ENCODE measurements at places on chromosomes 4 and X.

DNA sequence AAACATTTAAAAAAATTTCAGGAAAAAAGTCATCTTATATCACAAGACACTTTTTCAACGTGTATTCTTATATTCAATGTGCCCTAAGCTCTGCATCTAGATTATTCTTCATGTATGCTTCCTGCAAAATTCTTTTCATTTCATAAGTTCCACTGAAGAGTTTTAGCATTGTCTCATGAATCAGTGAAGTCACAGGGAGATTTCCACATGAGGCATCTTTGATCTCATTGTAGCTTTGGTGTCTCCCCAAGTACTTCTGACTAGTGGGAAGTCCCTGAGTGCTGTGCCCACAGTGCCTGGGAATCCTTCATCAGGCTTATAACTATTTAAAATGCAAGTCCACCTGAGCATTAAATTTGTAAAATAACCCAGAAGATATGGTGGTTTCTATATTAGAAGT lies 123.8 kb downstream of the MAD2L1 start:
- no peak for DNase-seq

- no peak for DNase-seq
Measured at GRCh38 chr4:65789805-65790204, 119.5 kb upstream of the EPHA5 start.

DNA sequence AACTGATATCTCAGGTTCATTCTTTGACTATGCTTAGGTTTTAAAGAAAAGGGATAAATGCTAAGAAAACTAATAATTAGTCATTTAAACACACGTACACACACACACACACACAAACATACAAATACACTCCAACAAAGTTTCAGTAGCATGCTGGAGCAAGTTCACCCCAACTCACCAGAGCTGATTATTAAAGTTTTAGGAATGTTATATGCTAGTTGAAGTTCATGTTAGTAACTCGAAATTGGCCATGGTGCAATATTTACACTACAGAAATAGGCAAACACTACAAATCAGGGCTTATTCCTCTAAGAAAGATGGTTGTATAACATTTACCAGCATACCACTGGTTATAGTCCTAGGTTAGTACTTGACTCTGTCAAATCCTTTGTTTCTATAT lies 384.0 kb upstream of the DIPK2B start:
- no peak for DNase-seq

GRCh38 chrX:65726715-65727114 lies 59.3 kb downstream of the MSN start:
- DNase-seq, result no peak

GRCh38 chrX:21728276-21728968 lies 29.5 kb downstream of the SMPX start:
- no peak for DNase-seq

GRCh38 chr4:75718529-75718928 lies 5.8 kb upstream of the USO1 start:
- DNase-seq, result no peak

Measured in iPS DF 6.9 (cell line).